ENCODE measurements at places on chromosomes 7 and 10.

DNA sequence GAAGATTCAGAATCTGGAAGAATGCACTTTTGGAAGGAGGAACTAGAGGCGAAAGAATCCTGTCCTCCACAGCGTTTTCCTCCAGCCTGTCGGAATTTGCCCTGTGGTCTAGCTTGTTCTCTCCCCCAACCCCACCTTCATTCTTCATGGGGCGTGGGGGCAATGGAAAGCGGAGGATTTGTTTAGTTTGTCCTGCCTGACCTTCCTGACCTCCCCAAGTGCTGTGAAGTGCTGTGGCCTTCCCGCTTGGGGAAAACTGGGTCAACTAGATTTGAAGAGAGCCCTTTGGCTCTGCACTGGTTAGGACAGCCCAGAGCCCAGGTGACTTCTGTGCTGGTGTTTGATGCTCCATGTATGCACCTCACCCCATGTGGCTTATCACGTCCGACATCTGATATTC is 49.1 kb downstream of the GATA3 start:
- DNase-seq, result no peak

DNA sequence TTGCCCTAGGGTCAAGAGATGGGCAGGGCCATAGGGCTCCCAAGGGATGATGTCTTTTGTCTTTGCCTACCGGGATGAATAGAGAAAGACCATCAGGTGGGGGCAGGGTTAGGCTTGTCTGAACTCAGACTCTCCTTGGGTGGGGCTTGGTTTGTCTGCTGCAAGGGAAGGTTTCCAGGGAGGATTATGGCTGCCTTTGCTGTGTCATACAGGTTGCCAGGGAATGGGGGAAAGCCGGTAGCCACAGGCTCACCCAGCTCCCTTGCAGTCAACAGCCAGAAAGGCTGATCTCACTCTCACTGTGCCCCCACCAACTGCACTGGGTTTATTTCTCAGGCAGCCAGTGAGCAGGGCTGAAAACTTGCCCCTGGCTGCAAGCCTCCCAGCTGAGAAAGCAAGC is 253.2 kb downstream of the POLR1F start:
- DNase-seq, result no peak

- no peak for DNase-seq
Measured at GRCh38 chr7:131921016-131921415, 364.6 kb upstream of the PODXL start.

GRCh38 chr10:71214641-71215559 is 2.5 kb downstream of the UNC5B start:
- no peak for DNase-seq

- no peak for DNase-seq
Measured at GRCh38 chr10:131332821-131333220, 21.3 kb upstream of the TCERG1L start.

DNA sequence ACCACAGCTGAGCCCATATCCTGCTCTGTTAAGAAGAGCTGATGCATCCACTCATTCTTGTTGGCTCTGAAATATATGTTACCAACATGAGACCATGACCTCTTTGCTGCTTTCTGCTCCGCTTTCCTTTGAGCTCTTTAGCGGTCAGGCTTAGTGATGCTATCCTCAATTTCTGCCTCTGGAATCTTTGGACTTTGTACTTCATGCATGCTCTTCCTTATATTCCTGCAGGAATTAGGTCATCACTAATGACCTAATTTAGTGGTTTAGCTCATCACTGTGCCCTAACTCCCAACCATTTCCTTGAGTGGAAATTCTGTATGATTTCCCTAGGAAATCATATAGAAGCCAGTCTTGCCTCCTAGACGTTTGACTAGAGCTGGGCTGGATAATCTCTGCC is 119.5 kb downstream of the AOAH start:
- no peak for DNase-seq

GRCh38 chr7:85781606-85782005 is 594.8 kb upstream of the SEMA3D start:
- DNase-seq, result no peak

- no peak for DNase-seq
Measured at GRCh38 chr10:14606633-14607032, 168.1 kb downstream of the FAM107B start.

GRCh38 chr7:79555571-79555970 is 102.1 kb upstream of the MAGI2 start:
- no peak for DNase-seq

Data from activated naive CD4-positive, alpha-beta T cell (primary cell).